ENCODE measurements at places on chromosomes 5 and 9. TPM values are rescaled to one million over a fixed set of nuclear protein-coding genes. Genes with fewer than 3 reads are reported as not detected.

Gene OR13C9
- not detected for total RNA-seq

Gene CA9
- total RNA-seq = not detected

Gene BTNL8
- total RNA-seq = not detected

Gene PDE6A
- total RNA-seq = not detected

Gene TERT
- 2.9 TPM for total RNA-seq

Gene GKAP1
- 47.4 TPM for total RNA-seq

Gene IL4
- total RNA-seq = not detected

Gene C9orf57
- total RNA-seq = not detected

Gene TMEM174
- not detected for total RNA-seq

Gene NR5A1
- not detected for total RNA-seq

Gene CDH6
- 178 TPM for total RNA-seq

Gene ENC1
- 302 TPM for total RNA-seq

Gene IGIP
- 0.98 TPM for total RNA-seq

Gene ORM2
- not detected for total RNA-seq

Gene SPATA31A3
- not detected for total RNA-seq

Gene PCDHGB7
- 38.6 TPM for total RNA-seq
